A673 (cell line): ENCODE measurements at places on chromosomes 13 and 19. TPM values are rescaled to one million over a fixed set of nuclear protein-coding genes. Genes with fewer than 3 reads are reported as not detected.
A peak's percentile ranks its signal among the peaks of the same experiment; 100 is the strongest.

KLHL1 gene
- total RNA-seq: not detected in 2 replicates

CALR3 gene
- total RNA-seq: not detected in 2 replicates

GRCh38 chr19:45782162-45782691, at the start of gene DMPK:
Gene DMPK, minus strand, starts transcription at chr19:45782490. Its CDS starts 138 bp downstream, at chr19:45782352.
- DNase-seq: no peak
- H3K27ac ChIP-seq: peak within 1 kb of the TSS; percentile 16
- H3K36me3 ChIP-seq: peaks cover 38% of the 10 kb centered on the region
- no peak within 1 kb of the TSS for H3K4me3 ChIP-seq
- no peaks in the 10 kb centered on the region for H3K27me3 ChIP-seq

GRCh38 chr19:17170538-17171297, 44.4 kb upstream of the USE1 start:
- no peak overlapping the region for H3K4me3 ChIP-seq
- peaks cover 47% of the 10 kb centered on the region for H3K36me3 ChIP-seq
- H3K4me1 ChIP-seq: no peaks in the 10 kb centered on the region
- no peak for DNase-seq
- no peak overlapping the region for H3K27ac ChIP-seq

DNA sequence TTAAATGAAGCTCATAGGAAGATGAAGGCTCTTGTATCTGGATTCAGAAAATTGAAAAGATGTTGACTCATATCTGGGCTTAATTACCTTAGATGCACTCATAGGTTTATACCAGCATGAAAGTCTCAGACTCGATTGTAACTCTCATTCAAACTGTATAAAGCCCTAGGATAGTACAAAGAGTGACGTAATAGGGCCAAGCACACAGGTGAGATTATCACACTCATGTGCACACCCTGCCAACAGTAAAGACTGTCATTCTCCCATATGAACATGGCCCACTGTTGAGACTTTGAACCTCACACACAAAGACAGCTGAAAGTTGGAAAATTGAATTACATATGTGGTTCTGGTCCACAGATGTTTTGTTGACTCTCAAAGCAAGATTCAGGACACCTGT, 18.0 kb upstream of the ZNF723 start:
- H3K4me1 ChIP-seq: no peaks in the 10 kb centered on the region
- no peak for DNase-seq
- no peaks in the 10 kb centered on the region for H3K36me3 ChIP-seq
- no peaks in the 10 kb centered on the region for H3K27me3 ChIP-seq
- no peak overlapping the region for H3K27ac ChIP-seq
- H3K4me3 ChIP-seq: no peak overlapping the region
